Mesothelial cell of epicardium (in vitro differentiated cells): ENCODE measurements at places on chromosomes 13 and 19.

DNA sequence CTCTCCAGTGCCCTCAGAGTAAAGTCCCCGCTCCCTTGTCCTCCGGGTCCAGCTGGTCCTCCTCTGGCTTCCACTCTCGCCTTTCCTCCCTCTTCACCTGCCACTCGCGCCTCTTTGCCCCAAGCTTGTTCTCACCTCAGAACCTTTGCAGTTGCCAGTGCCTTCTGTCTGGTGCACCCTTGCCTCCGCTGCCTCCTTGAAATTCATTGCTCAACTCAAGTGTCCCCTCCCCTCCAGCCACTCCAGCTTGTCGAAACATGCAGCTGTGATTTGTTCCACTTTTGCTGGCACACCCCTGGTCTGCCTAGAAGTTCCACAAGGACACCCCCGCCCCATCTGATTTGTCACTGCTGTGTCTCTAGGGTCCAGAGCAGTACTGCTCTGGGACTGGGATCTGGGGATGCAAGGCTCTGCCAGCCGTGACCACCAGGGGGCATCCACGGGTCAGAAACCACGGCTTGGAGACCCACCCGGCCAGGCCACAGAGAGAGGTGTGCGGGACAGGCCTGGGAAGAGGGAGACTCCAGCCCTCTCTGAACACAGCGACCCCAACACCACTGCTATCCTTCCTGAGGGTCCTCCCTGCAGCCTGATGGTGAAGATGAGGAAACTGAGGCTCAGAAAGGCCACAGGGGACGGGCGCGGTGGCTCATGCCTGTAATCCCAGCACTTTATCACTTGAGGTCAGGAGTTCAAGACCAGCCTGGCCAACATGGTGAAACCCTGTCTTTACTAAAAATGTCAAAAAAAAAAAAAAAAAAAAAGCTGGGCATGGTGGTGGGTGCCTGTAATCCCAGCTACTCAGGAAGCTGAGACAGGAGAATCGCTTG lies 49.9 kb downstream of the AP1M1 start:
- peak; percentile 77 for DNase-seq

DNA sequence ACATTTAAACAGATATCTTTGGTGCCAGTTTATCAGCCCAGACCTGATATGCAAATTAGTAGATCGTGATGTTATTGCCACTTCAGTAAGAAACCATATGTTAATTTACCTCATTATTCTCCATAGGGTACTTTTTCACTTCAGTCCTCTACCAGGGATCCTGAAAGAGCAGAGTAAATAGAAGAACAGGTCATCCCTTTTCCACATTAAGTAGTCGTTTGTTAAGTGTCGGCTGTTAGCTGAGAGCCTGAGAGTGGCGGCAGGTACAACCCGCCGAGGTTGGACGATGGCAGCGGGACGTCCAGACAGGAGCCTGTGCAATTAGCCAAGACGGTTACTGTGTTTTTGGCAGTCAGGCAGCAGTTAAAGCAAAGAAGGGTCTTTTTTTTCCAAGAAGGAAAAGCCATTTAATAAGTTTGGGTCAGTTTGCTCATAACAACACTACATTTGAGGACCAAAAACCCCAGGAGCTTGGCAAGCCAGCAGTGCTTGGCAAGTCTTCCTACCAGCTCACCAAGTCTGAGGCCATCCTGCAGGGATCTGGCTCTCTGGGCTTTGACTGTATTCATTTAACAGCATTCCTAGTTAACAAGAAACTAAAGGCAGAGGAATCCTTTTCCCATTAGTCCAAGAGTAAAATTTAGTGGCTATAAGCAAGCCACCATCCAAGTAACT lies 231.8 kb downstream of the SHISA2 start:
- no peak for DNase-seq

DNA sequence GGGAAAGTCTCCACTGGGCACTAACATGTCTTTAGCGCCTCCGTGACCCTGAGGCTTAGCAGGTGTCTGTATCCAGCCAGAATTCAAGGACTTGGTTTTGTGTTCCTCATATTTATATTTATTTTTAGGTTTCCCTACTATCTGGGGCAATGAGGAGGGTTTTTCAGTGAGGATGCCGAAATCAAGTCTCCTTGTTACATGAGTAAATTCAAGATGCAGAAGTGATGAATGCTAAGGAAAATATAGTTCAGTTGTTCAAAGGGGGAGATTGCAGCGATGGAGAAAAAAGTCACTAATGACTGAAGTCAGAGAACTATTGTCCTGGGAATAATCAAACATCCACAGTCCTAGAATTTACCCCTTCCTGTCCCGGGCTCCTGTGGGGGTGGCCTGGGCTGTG lies 791 bp upstream of the ADGRE2 start:
- no peak for DNase-seq

GRCh38 chr19:54429545-54430227 lies 14.4 kb downstream of the TTYH1 start:
- DNase-seq = no peak

GRCh38 chr19:7819337-7819736 lies 10.7 kb upstream of the EVI5L start:
- no peak for DNase-seq
